ENCODE measurements at places on chromosomes 2 and 18.

DNA sequence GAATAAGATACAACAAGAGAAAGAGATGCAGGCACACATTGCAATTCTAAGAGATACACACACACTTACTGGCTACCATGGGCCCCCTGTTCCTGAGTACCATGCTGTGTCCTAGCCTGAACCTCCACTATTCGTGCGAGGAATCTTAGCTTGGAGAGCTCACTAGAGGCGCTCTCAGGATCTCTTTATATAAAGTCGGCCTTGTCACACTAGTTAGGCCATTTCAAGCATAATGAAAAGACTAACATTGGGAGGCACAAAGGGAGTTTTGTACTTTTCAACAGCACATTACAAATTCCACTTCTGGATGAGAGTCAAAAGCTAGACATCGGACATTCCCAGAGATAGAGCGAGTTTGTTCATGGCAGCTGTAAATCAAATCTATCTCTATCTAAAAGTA lies 365.2 kb downstream of the DSEL start:
- no peak for DNase-seq

DNA sequence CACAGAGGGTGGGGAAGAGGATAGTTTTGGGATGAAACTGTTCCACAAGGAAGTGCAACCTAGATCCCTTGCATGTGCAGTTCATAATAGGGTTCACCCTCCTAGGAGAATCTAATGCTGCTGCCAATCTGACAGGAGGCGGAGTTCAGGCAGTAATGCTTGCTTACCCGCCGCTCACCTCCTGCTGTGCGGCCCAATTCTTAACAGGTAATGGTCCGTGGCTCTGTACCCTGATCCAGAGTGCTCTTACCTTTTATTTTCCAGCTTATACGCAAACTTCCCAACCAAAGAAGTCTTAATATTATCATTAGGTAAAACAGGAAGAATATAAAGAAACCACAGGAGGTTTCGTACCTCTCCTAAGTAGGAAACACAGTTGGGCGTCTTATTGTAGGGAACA lies 82.7 kb upstream of the CD302 start:
- DNase-seq, result no peak

DNA sequence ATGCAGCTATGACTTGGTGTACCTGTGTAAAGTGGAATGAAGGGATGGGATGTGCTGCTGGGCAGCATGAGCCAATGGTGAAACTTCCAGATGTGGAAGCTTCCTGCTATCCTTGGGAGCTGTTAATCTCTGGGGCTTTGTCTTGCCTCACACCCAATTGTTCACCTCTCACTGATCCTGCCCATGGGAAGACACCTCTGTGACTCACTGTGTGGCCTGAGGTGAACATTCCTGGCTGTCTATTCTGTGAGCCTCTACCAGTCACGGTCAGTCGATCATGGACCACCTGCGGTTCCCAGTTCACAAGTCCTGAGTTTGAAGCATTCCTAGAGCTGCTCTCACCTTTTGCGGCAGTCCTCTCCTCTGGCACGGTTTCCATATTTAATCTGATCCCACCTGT lies 12.1 kb downstream of the NEURL3 start:
- DNase-seq, result no peak

DNA sequence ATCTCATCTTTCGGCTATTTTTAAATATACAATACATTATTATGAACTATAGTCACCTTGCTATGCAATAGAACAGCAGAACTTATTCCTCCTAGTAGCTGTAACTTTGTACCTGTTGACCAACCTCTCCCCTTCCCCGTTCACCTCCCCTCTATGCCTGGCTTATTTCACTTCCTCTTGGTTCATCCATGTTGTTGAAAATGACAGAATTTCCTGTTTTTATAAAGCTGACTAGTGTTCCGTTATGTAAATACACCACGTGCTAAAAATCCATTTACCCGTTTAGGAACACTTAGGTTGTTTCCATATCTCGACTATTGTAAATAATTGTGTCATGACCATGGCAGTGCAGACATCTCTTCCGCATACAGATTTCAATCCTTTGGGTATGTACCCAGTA lies 10.3 kb downstream of the ALPI start:
- DNase-seq, result no peak

DNA sequence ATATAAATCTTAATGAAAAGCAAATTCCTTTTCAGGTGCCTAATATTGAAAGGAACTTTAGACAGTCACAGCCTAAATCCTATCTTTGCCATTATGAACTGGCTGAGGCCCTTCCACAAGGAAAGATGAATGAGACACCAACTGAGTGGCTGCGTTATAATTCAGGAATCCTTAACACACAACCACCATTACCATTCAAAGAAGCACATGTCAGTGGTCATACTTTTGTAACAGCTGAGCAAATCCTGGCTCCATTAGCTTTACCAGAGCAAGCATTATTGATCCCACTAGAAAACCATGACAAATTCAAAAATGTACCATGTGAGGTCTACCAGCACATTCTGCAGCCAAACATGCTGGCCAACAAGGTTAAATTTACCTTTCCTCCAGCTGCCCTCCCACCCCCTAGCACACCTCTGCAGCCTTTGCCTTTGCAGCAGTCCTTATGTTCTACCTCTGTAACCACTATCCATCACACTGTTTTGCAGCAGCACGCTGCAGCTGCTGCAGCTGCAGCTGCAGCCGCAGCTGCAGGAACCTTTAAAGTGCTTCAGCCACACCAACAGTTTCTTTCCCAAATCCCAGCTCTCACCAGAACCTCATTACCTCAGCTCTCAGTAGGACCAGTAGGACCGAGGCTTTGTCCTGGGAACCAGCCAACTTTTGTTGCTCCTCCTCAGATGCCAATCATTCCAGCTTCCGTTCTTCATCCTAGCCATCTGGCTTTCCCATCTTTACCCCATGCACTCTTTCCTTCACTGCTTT lies 340.1 kb downstream of the ZNF804A start:
- DNase-seq, result no peak

GRCh38 chr2:177595126-177595845 lies 202.7 kb downstream of the AGPS start:
- no peak for DNase-seq
